Left renal cortex interstitium (tissue), 4 donors: ENCODE measurements at places on chromosomes 13 and 19.

DNA sequence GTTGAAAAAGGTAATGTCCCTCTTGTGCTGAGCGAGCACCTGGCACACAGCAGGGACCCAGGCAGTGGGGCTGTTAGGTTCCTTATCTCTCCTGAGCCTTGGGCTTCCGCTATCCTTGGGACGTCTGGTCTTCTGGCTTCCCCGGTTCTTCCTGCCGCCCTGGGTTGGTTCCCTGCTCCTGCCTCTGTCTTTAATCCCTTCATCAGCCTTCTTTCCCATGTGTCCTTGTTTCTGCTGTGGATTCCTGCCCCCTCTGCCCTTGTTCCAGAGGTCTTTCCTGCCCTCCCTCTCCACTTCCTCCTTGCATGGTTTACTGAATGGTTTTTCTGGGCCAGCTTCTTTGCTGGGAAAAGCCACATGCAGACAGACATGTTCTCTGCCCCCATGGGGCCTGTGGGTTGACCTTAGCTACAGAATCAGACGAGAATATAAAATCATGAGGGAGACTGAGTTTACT, 2.6 kb downstream of the EPN1 start:
- DNase-seq: no peak

- no peak for DNase-seq
Measured at GRCh38 chr13:102792396-102792795, 6.4 kb downstream of the POGLUT2 start.

DNA sequence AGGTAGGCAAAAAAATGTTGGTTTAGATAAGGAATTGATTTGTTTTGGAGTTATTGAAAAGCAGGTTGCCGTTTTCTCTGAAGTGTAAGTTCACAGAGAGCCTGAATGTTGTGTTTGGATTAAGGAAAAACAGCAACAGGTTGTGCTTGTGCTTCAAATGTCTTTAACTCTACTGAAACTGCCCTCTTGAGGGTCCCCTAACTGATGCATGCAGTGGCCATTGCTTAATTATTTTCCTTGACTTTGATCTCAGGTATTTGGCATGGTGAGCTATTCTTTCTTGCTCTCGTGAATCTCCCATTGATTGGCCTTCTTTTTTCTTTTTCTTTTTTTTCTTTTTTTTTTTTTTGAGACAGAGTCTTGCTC, 3.2 kb downstream of the GARRE1 start:
- DNase-seq: no peak

GRCh38 chr13:64765636-64766035, 2464.5 kb downstream of the PCDH9 start:
- no peak for DNase-seq

DNA sequence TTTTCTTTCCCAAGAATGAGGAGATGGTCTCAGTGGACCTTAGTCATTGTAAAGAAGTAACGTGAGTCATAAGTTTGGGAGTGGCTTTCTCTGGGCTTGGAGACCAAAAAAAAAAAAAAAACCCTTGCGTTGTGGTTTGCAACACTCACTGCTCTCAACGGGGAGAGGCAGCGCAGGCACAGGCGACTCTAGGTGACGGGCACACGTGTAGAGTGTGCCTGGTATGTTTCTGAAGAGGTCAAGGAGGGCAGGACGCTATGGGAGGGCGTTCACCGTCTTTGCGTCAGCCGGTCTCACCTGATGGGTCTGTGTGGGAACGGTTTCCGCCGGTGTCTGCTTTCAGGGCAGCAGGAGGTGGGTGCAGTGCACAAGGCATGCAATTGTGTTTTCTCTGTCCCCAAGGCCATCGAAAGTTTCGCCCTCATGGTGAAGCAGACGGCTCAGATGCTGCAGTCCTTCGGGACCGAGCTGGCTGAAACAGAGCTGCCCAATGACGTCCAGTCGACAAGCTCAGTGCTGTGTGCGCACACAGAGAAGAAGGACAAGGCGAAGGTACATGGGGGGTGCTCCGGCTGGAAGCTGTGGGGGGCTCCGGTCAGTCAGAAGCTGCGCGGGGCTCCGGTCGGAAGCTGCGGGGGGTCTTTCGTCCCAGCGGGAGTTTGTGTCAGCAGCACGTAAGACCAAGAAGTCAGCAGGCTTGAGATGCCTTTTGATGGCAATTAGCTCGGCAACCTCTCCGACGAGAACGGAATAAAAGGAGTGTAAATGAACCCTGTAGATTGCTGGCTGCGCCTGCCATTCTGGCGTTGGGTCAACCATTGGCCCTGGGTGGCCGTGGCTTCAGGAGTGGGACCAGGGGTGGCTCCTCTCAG, 40.8 kb upstream of the F7 start:
- no peak for DNase-seq

- no peak for DNase-seq
Measured at GRCh38 chr13:26186995-26187394, 35.1 kb downstream of the RNF6 start.

GRCh38 chr13:74678308-74678965, 544.2 kb upstream of the KLF12 start:
- no peak for DNase-seq

DNA sequence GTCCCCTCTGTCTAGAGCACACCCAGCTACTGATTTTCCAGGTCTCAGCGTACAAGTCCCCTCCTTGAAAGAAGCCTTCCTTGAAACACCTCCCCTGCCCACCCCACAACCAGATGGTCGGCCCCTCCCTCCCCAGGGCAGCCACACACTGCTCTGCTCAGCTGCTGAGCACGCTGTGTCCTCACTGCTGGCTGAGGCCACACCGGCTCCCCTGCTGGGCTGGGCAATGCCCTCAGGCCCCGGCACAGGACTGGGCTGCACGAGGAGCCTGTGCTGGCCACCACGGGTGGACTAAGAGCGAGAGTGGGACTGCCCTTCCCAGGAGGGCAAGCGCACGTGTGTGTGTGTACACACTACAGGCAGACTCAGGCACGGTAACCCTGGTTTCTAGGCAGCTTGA, 11.8 kb upstream of the RSPH6A start:
- no peak for DNase-seq

DNA sequence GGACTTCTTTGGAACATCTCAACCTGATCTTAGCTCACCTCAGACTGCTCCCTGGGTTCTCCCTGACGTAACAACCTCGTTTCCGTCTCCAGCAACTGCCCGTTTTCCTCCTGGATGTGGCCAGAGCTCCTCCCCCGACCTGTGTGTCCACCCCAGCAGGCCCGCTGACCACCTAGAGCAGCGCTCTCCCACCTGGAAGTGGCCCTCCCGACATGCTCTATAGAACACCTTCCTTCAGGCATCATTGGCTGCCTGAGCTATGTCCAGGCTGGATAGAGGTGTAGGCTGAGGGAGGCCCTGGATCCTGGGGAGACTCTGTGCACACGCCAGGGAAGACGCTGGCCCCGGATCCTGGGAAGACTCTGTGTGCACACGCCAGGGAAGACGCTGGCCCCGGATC, 81.3 kb downstream of the TEX29 start:
- DNase-seq: no peak

DNA sequence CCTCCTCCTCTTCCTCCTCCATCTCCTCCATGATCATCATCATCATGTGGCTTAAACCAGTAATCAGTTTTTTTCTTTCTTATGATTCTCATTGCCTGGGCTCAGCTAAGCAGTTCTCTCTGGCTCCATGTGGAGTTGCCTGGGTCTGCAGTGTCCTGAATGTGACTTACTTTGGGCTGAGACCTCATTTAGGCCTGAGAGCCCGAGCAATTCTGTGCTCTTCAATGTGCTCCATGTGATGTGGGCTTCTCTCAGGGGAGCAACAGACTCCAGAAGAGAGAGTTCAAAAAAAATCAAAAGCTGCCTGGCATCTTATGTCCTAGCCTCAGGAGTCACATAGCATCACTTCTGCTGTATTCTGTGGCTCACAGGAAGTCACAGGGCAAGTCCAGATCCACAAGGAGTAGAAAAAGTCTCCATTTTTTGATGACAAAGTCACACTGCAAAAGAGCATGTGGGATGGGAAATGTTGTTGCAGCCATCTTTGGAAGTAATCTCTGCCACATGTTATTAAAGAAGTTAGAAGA, 128.7 kb downstream of the MAB21L1 start:
- DNase-seq: no peak

- no peak for DNase-seq
Measured at GRCh38 chr19:14450168-14450874, 17.2 kb downstream of the PKN1 start.

GRCh38 chr13:44801990-44802389, 187.3 kb downstream of the NUFIP1 start:
- no peak for DNase-seq

DNA sequence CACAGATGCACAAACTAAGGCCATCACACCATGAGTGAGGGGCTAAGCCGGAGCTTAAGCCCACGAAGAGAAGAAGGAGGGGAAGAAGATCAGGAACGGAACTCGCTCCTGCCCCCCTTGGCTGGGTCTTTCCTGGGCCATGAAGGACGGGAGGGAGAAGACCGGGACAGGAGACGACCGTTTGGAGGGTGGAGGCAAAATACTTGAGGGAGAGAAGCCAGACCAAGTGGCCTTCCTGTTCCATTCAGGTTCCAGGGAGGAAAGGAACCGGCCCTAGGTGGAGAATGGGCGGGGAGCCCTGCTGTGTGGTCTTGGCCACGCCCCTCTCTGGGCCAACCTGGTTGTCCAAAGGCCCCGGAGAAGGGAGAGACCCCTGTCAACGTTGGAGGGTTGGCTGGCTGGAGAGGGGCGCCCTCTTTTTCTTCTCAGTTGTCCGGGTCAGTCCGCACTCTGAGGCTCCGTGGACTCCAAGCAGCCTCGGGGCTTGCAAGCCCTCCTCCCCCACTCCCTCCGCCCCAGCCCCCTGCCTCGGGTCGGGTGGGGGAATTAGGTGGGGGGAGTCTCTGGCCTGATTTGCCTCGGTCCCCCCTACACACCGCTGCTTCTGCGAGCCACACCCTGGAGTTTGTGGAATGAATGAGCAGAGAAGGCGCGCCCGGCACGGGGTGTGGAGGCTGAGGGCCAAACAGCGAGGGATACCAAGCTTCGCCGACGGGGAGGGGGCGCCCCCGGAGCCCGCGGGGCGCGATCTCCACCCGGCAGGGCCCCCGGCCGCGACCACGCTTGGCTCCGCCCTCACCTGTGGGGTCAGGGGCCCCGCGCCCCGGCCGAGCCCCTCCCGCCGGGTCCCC, 757 bp downstream of the FBN3 start:
- no peak for DNase-seq

DNA sequence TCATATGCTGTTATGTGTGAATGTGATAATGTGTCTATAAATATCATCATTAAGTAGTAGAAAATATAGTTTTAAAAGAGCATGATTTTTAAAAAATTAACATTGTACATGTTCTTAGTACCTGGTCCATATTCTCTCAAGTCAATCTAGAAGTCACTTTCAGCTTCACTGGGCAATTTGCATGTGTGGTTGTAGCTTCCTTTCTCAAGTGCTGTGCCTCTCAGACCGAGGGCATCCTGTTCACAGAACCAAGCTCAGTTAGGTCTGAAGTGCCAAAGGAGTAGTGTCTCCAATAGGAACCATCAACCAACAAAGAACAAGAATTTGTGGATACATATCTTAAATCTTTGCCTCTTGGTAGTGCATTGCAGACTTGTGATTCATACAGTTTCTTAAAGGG, 541.8 kb upstream of the SLC10A2 start:
- no peak for DNase-seq

GRCh38 chr19:55101261-55101660, 16.2 kb downstream of the PPP1R12C start:
- DNase-seq: no peak

DNA sequence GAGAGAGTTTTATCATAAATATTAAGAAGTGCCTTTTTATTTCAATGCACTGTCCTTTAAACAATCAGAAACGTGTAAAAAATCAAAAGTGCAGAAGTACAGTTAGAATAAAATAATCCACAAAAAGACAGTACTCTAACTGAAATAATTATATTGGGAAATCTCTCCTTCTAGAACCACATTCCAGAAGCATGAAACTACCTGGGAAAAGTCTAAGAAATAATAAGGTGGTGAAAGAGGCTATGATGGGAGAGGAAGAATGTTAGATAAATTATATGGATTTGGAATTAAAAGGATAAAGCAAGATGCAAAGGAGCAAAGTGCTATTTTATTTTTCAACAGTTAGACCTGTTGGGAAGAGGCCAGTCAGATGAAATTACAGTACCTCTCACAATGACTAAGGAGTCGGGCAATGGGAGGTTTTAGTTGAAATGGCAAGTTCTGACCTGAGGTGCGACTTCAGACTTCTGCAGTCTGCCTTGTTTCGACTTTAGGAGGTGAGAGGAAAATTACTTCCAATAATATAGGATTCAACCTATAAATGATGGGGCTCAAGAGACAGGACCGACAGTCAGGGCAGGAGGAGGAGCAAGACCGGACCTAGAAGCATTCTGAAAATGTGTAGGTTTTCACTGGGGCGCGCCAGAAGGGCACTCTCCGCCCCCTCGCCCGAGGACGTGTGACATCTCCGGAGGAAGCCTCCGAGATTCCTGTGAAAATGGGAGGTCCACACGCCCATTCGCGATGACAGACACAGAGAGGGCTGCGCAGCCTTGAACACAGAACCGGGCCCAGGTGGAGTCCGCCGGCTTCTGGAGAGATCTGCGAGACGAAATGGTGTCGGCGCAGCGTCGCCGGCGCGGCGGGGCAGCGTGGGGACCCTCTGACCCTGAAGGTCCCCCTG, 717 bp downstream of the SPRYD7 start:
- DNase-seq: no peak

GRCh38 chr13:99976575-99976974, 5.0 kb upstream of the ZIC5 start:
- no peak for DNase-seq

- no peak for DNase-seq
Measured at GRCh38 chr13:41693434-41693833, 236.1 kb downstream of the RGCC start.

- no peak for DNase-seq
Measured at GRCh38 chr13:78592584-78592983, 10.8 kb downstream of the POU4F1 start.
